ENCODE measurements at places on chromosomes 5 and 9.

- no peak for DNase-seq
- no peaks in the 10 kb centered on the region for H3K36me3 ChIP-seq
- H3K4me3 ChIP-seq: no peak overlapping the region
- no peak overlapping the region for H3K27ac ChIP-seq
Measured at GRCh38 chr5:3249401-3249800, 346.2 kb upstream of the IRX1 start.

DNA sequence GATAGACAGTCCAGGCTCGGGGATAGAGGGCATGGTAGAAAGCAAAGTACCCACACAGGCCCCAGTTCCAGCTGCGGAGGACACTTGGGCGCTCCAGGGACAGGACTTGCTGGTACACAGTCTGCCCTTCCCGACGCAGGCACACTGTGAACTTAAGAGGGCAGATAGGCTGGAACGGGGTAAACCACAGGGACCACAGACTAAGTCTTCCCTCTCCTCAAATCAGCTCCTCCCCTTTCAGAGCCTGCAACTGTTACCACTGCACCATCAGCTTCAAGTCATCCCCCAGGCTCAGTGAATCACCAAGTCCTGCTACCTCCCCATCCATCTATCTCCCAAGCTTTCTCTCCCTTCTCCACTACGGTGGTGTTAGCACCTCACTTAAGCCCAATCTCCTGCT lies 7.3 kb downstream of the GBA2 start:
- H3K27me3 ChIP-seq: no peaks in the 10 kb centered on the region
- no peaks in the 10 kb centered on the region for H3K4me1 ChIP-seq
- no peak overlapping the region for H3K4me3 ChIP-seq
- H3K27ac ChIP-seq: no peak overlapping the region
- H3K36me3 ChIP-seq: peaks cover 71% of the 10 kb centered on the region

GRCh38 chr5:80041527-80041926 lies 6.4 kb downstream of the THBS4 start:
- H3K27me3 ChIP-seq: peaks cover 28% of the 10 kb centered on the region
- DNase-seq: no peak
- H3K36me3 ChIP-seq: no peaks in the 10 kb centered on the region
- no peak overlapping the region for H3K4me3 ChIP-seq

GRCh38 chr5:82336226-82336958 lies 58.2 kb upstream of the RPS23 start:
- H3K27ac ChIP-seq: no peak overlapping the region
- peaks cover 18% of the 10 kb centered on the region for H3K4me1 ChIP-seq
- no peaks in the 10 kb centered on the region for H3K36me3 ChIP-seq
- DNase-seq: no peak

DNA sequence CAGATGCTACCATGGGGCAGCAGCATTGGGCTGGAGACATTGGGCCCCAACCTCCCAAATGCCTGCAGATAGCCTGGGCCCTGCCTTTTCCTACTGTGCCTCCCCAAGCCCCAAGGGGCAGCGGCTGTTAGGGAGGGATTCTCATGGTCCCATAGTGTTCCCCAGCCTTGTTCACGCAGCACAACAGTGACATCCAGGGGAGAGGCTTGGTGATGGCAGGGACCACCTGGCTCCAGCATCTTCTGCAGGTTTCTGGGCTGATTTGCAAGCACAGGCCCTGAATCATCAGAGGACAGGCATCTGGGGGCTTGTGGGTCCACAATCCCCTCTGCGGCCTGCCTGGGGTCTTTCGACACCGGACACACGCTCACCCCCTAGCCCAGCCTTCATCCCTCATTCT lies 354.6 kb downstream of the SLIT3 start:
- H3K27me3 ChIP-seq: no peaks in the 10 kb centered on the region
- H3K36me3 ChIP-seq: no peaks in the 10 kb centered on the region
- H3K27ac ChIP-seq: peak overlapping the region; percentile 56
- DNase-seq: no peak
- H3K4me1 ChIP-seq: no peaks in the 10 kb centered on the region
- H3K4me3 ChIP-seq: no peak overlapping the region

- no peak overlapping the region for H3K27ac ChIP-seq
- H3K36me3 ChIP-seq: no peaks in the 10 kb centered on the region
- H3K27me3 ChIP-seq: no peaks in the 10 kb centered on the region
Measured at GRCh38 chr5:120258123-120258522, 206.0 kb upstream of the PRR16 start.

GRCh38 chr9:6869081-6869948 lies 111.5 kb downstream of the KDM4C start:
- no peak for DNase-seq
- no peak overlapping the region for H3K4me3 ChIP-seq
- H3K4me1 ChIP-seq: peaks cover 6% of the 10 kb centered on the region

GRCh38 chr5:32639943-32640342 lies 54.6 kb downstream of the SUB1 start:
- H3K27ac ChIP-seq: no peak overlapping the region
- no peaks in the 10 kb centered on the region for H3K4me1 ChIP-seq
- no peak for DNase-seq

DNA sequence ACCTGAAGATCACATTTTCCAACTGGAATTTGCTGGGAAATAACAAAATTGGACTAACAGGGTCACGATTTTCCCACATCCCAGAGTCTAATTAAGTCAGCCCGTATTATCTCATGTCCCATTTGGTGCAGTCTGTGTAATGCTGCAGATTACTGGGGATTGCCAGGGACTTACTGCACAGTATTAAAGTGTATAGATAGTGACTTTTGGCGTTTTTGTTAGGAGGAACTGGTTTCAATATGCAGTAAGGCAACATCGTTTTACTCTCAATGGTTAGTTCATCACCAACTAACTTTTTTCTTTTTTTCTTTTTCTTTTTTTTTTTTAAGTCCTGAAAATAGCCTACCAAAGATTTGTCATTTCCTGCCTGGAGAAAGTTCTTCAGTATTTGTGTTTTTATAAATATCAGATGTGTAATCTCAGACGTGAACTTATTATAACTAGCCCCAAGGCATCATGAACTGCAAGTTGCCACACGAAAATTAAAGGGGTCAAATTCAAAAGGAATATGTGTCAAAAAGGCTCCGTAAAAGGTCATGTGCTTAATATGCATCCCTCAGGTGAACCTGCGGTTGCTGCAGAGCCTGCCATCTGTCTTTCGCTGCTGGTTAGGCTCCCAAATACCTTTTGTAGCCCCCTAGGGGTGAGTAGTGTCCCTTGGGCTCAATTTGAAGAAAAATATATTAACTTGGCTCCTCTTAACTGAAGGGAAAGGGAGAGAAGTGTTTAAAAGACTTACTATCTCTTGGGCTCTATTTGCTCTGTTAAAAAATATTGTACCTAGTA lies 176.7 kb upstream of the ADAMTSL1 start:
- peak; percentile 53 for DNase-seq
- peaks cover 3% of the 10 kb centered on the region for H3K4me1 ChIP-seq
- no peak overlapping the region for H3K4me3 ChIP-seq
- H3K27me3 ChIP-seq: no peaks in the 10 kb centered on the region
- no peak overlapping the region for H3K27ac ChIP-seq
- no peaks in the 10 kb centered on the region for H3K36me3 ChIP-seq

DNA sequence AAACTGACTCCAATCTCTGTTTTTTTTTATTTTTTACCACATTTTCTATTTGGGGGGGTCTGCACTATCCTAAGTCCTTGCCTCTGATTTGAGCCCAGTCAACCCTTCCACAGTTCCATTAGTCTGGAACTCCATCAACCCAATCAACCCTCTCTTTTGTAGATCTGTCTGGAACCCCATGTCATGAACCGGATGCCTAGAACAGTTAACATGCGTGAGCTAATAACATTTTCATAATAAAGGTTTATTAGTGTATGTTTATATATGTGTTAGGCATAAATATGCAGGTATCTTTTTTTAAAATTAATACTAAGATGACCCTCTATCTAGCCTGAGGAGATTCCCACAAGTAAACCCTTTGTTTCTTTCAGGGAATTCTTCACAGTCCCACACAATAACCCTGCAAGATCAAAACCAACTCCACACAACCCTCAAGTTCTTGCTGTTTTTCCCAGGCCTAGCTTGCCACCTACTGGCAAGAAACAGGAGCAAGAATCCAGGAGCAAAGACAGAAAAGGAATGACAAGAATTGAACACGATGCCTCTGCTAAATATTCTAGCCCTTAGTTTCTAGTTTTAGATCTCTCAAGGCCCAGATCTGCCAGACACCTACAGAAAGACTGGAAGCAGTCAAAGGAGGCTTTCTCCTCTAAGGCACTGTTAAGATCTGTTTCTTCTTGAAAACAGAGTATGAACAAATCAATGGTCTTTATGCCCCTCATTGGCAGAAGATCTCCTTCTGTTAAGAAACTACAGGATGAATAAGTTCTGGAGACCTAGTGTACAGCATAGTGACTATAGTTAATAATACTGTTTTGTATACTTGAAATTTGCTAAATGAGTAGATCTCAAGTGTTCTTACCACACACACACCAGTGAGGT lies 100.4 kb downstream of the TRIM36 start:
- no peak overlapping the region for H3K27ac ChIP-seq
- no peaks in the 10 kb centered on the region for H3K27me3 ChIP-seq
- DNase-seq: peak; percentile 58
- H3K4me1 ChIP-seq: no peaks in the 10 kb centered on the region
- H3K36me3 ChIP-seq: no peaks in the 10 kb centered on the region
- H3K4me3 ChIP-seq: no peak overlapping the region

DNA sequence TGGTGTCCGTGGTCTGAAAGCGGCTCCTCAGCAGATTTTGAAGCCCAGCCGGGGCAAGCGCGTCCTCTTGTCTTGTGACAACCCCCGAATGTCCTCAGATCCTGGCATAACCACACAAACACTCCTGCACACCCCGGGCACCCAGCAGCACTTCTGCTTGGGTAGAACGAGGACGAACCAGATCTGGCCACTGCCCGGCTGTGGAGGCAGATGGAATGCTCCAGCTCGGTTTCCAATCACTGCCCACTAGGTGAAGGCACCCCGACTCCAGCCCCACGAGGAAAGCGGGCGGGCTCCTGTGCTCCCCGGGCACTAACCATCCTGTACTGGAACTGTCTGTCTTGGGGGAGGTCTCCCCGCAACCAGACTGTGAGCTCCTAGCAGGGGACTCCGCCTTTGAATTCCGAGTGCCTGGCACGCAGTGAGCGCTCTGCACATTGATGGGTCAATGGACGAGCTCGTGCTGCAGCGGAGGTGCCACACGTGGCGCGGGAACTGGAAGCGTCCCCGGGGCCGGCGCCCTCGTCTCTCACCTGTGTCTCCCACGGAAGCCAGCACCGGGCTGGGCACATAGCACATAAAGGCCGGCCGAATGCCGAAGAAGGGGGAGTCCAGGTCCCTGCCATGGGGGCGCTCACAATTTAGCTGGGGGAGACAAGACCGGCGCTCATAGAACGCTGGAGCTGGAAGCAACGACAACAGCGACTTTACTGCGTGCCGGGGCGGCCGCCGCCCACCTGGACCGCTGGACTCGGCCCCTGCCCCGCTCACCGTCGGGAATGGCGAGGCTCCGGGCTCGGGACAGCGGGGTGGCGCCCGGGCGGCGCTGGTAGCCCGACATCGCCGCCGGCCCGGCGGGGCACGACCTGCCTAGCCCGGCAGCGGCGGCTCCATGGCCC lies 608 bp downstream of the ENTR1 start:
- peaks cover 12% of the 10 kb centered on the region for H3K4me1 ChIP-seq
- peak overlapping the region; percentile 74 for H3K27ac ChIP-seq
- peak overlapping the region; percentile 88 for H3K4me3 ChIP-seq

DNA sequence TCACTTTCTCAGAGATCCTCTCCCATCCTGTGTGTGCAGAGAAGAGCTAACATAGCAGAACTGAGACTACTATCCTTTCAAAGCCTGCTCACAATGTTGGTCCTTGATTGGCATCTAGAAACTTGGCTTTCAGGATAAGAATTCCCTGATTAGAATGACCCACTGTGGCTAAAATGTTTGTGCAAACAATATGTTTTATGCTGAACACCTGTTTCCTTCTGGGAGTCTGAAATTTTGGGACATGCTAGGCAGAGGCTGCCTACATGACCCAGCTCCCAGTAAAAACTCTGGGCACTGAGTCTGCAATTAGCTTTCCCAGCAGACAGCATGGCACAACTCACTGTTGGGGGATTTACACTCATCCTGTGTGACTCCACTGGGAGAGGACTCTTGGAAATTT lies 78.9 kb downstream of the CFAP95 start:
- DNase-seq: no peak
- peaks cover 17% of the 10 kb centered on the region for H3K4me1 ChIP-seq
- no peak overlapping the region for H3K27ac ChIP-seq
- H3K4me3 ChIP-seq: no peak overlapping the region
- no peaks in the 10 kb centered on the region for H3K36me3 ChIP-seq

- DNase-seq: peak; percentile 58
- H3K4me1 ChIP-seq: peaks cover 30% of the 10 kb centered on the region
- H3K27ac ChIP-seq: no peak overlapping the region
- H3K4me3 ChIP-seq: no peak overlapping the region
Measured at GRCh38 chr5:10690460-10691440, 70.3 kb downstream of the DAP start.

DNA sequence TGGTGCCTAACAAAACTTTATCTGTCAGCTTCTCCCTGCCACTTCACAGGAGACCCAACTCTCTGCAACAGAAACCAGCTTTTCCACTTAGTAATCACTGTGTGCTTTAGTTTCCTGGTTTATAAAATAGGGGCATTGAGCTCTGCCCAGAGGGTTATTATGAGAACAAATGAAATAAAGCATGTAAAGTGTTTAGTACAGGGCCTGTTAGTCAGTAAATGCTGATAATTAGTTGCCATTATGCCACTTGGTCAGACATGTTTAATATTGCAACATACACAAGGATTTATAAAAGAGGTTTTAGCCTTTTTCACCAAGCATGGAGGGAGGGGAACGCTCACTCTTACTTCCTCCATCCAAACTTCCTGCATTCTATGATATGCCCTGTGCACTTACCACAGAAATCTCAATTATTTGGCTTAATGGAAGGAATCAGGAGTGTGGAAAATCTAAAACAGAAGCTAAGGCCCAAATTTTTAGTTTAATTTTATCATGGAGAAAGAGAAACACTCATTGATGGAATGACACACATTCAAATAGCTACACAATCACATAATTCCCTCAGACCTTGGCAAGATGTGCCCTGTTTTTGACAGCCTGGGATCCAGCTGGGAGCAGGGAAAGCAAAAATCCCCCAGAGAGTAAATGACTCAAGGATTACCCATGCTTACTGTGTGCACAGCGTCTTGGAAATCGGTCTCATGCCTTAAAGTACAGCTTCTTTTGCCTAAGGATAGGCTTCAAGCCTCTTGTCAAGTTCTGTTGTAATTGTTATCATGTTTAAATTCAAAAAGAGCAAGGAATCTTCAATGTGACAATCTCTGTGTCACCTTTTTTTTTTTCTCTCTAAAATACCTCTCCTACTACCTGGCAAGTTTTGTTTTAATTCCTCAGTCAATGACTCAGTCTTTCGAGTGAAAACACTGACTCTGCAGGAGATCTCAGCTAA lies 34.0 kb downstream of the ZNF474 start:
- no peaks in the 10 kb centered on the region for H3K36me3 ChIP-seq
- DNase-seq: peak; percentile 95
- H3K27me3 ChIP-seq: no peaks in the 10 kb centered on the region
- peaks cover 20% of the 10 kb centered on the region for H3K4me1 ChIP-seq
- peak overlapping the region; percentile 6 for H3K4me3 ChIP-seq
